Liver (tissue), 10 donors: ENCODE measurements at places on chromosomes 1 and 21. TPM values are rescaled to one million over a fixed set of nuclear protein-coding genes. Genes with fewer than 3 reads are reported as not detected.
A peak's percentile ranks its signal among the peaks of the same experiment; 100 is the strongest.

GRCh38 chr1:61743716-61744580 lies 1.7 kb downstream of the PATJ start:
- peak overlapping the region; percentile 89 for H3K27ac ChIP-seq
- DNase-seq: no peak
- no peaks in the 10 kb centered on the region for H3K27me3 ChIP-seq
- peaks cover 12% of the 10 kb centered on the region for H3K4me1 ChIP-seq
- H3K4me3 ChIP-seq: no peak overlapping the region

GRCh38 chr21:26070121-26070520 lies 100.4 kb downstream of the APP start:
- no peaks in the 10 kb centered on the region for H3K36me3 ChIP-seq
- H3K27ac ChIP-seq: peak overlapping the region; percentile 26
- no peak overlapping the region for H3K4me3 ChIP-seq
- peaks cover 27% of the 10 kb centered on the region for H3K4me1 ChIP-seq
- DNase-seq: no peak

- no peaks in the 10 kb centered on the region for H3K4me1 ChIP-seq
- H3K36me3 ChIP-seq: no peaks in the 10 kb centered on the region
- no peak overlapping the region for H3K27ac ChIP-seq
These were observed 91.6 kb downstream of the RGL1 start for GRCh38 chr1:183896466-183897048.

Gene CYP4B1
- total RNA-seq: 0.59 TPM

DNA sequence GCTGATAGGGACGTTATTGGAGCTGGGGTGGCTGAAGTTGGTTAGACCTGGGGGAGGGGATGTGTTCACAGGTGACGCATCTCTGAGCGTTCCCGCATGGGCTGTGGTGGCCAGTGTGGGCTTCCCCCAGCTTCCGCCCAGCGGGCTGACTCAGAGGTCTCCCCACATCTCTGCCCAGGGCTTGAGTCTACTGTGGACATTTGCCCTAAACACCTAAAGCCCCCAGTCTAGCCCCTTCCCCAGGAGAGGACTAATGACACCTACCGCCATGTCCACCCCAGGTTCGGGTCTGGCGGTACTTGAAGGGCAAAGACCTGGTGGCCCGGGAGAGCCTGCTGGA lies 2.0 kb downstream of the AGRN start:
- DNase-seq: no peak
- no peaks in the 10 kb centered on the region for H3K27me3 ChIP-seq
- H3K4me1 ChIP-seq: peaks cover 9% of the 10 kb centered on the region
- H3K4me3 ChIP-seq: no peak overlapping the region

DNA sequence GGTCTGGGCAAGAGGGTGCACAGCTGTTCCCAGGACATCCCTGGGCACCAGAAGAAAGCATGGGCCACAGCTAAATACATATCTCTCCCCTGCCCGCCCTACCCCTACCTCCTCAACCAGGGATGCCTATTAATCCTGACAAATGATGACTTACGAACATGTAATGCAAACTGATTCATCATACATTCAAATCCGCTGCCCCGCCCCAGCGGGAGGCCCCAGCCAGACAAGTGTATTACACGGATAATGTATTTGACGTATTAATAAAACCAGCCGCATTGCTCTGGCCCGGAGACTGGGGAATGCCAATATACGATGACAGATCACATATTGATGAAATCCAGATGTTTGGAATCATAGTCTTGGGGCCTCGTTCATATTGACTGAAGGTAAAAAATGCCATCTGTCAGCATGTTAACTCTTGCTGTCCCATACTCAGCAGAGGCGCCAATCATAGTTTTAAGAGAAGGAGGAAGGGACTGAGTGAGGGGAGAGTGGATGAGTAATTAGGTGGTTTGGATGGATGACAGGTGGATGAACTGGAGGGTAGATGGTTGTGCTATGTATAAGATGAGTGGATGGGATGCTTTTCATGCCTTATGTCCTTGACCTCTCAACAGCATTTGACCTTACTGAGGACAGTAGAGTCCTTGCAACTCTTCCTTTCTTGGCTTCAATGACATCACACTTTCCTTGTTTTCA lies 68.2 kb downstream of the TMEM53 start:
- H3K36me3 ChIP-seq: no peaks in the 10 kb centered on the region
- H3K4me1 ChIP-seq: no peaks in the 10 kb centered on the region
- H3K4me3 ChIP-seq: no peak overlapping the region

Gene COL11A1
- not detected for total RNA-seq

GRCh38 chr1:168921629-168922028 lies 184.9 kb upstream of the ATP1B1 start:
- no peak overlapping the region for H3K4me3 ChIP-seq
- peak overlapping the region; percentile 32 for H3K27ac ChIP-seq
- peaks cover 3% of the 10 kb centered on the region for H3K4me1 ChIP-seq
- H3K27me3 ChIP-seq: no peaks in the 10 kb centered on the region
- H3K36me3 ChIP-seq: no peaks in the 10 kb centered on the region
- no peak for DNase-seq

Gene TRABD2B
- total RNA-seq: 0.28 TPM

DNA sequence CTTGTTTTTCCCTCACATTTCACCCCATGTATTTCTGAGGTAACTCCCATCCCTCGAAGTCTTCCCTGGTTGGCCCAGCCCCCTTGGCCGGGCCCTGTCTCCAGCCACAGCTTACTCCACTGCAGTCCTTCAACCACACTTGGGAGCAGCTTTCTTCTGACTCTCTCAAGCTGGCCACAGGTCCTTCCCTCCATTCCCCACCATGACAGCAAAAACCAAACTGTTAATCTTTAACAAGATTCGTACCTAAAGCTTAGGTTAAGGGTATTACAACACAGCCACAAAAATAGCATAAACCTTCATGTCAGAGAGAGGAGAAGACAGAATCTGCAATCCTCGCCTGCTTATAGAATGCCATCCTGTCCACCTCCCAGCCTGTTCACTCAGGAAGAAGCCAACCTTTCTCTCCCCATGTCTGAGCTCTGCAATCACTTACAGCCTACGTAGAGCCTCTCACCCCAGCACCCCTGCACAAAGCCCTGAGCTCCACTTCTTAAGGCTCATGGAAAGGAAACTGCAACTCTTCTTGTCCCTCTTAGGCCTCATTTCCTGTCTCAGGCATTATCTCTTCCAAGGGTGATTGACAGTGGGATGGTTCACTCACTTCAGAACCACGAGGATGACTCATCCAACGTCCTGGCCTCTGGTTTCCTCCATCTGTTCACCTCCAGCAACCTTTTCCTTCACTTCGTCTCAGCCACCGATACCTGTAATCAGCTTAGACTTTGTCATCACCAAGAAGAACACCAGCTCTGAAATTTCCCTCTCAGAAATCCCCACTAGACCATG lies 72.8 kb downstream of the CD2 start:
- no peak overlapping the region for H3K27ac ChIP-seq
- H3K36me3 ChIP-seq: no peaks in the 10 kb centered on the region
- H3K27me3 ChIP-seq: no peaks in the 10 kb centered on the region

- peaks cover 23% of the 10 kb centered on the region for H3K4me1 ChIP-seq
- no peak overlapping the region for H3K4me3 ChIP-seq
- no peak overlapping the region for H3K27ac ChIP-seq
- no peak for DNase-seq
These were observed 104.8 kb downstream of the OMA1 start for GRCh38 chr1:58441699-58442098.

- H3K27me3 ChIP-seq: no peaks in the 10 kb centered on the region
- no peaks in the 10 kb centered on the region for H3K36me3 ChIP-seq
- H3K4me3 ChIP-seq: no peak overlapping the region
- H3K4me1 ChIP-seq: peaks cover 38% of the 10 kb centered on the region
- no peak overlapping the region for H3K27ac ChIP-seq
These were observed 6.3 kb downstream of the UBE2G2 start for GRCh38 chr21:44795342-44795741.

Gene BRDT
- total RNA-seq: not detected

Gene CACYBP
- 81.2 TPM for total RNA-seq

GRCh38 chr1:33640114-33640660 lies 167.7 kb downstream of the ZSCAN20 start:
- DNase-seq: no peak
- H3K4me3 ChIP-seq: no peak overlapping the region
- H3K36me3 ChIP-seq: no peaks in the 10 kb centered on the region
- no peaks in the 10 kb centered on the region for H3K27me3 ChIP-seq

GRCh38 chr1:60102267-60103061 lies 28.9 kb upstream of the C1orf87 start:
- H3K4me3 ChIP-seq: no peak overlapping the region
- H3K4me1 ChIP-seq: no peaks in the 10 kb centered on the region
- H3K27ac ChIP-seq: no peak overlapping the region
- no peaks in the 10 kb centered on the region for H3K27me3 ChIP-seq

- H3K27me3 ChIP-seq: no peaks in the 10 kb centered on the region
- DNase-seq: no peak
- no peaks in the 10 kb centered on the region for H3K36me3 ChIP-seq
- no peak overlapping the region for H3K4me3 ChIP-seq
- H3K4me1 ChIP-seq: peaks cover 12% of the 10 kb centered on the region
- no peak overlapping the region for H3K27ac ChIP-seq
These were observed 72.9 kb upstream of the SELENON start for GRCh38 chr1:25727088-25727487.

DNA sequence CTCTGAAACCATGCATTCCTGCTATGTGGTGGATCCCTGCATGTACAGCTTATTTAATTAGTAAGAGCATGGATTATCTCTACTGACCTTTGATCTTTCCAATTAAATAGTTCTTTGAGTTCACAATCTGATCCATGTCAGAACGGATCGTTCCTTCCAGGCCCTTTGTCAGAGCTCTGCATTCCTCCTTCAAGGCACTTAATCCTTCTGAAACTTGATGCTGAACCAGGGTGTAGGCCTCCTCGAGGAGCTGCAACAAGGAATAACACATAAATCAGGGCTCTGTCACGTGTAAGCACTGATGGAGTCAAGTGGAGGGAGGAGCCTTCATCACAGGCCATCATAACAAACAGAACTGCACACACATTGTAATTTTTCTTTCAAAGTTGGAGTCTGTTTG lies 68.4 kb upstream of the EDEM3 start:
- no peak overlapping the region for H3K4me3 ChIP-seq
- no peaks in the 10 kb centered on the region for H3K27me3 ChIP-seq
- no peaks in the 10 kb centered on the region for H3K36me3 ChIP-seq
- H3K27ac ChIP-seq: no peak overlapping the region
- H3K4me1 ChIP-seq: no peaks in the 10 kb centered on the region

Gene HSD3B2
- total RNA-seq: not detected

- H3K4me1 ChIP-seq: no peaks in the 10 kb centered on the region
- no peak overlapping the region for H3K4me3 ChIP-seq
- H3K36me3 ChIP-seq: no peaks in the 10 kb centered on the region
- no peaks in the 10 kb centered on the region for H3K27me3 ChIP-seq
- H3K27ac ChIP-seq: no peak overlapping the region
These were observed 8.3 kb downstream of the DISP3 start for GRCh38 chr1:11487196-11487751.

- peaks cover 3% of the 10 kb centered on the region for H3K4me1 ChIP-seq
- no peaks in the 10 kb centered on the region for H3K27me3 ChIP-seq
- H3K4me3 ChIP-seq: no peak overlapping the region
- no peak for DNase-seq
- H3K36me3 ChIP-seq: no peaks in the 10 kb centered on the region
- H3K27ac ChIP-seq: no peak overlapping the region
These were observed 31.3 kb downstream of the NEK7 start for GRCh38 chr1:198187973-198188588.

GRCh38 chr1:189708674-189709073 lies 769.0 kb downstream of the BRINP3 start:
- H3K27me3 ChIP-seq: no peaks in the 10 kb centered on the region
- H3K27ac ChIP-seq: no peak overlapping the region

Gene TEKT2
- total RNA-seq: 0.17 TPM

- H3K4me1 ChIP-seq: peaks cover 7% of the 10 kb centered on the region
- H3K4me3 ChIP-seq: no peak overlapping the region
- H3K27ac ChIP-seq: no peak overlapping the region
- H3K36me3 ChIP-seq: no peaks in the 10 kb centered on the region
- H3K27me3 ChIP-seq: no peaks in the 10 kb centered on the region
These were observed 2.1 kb upstream of the SLC2A1 start for GRCh38 chr1:42960566-42961311.

Gene GALE
- total RNA-seq: 22.9 TPM

DNA sequence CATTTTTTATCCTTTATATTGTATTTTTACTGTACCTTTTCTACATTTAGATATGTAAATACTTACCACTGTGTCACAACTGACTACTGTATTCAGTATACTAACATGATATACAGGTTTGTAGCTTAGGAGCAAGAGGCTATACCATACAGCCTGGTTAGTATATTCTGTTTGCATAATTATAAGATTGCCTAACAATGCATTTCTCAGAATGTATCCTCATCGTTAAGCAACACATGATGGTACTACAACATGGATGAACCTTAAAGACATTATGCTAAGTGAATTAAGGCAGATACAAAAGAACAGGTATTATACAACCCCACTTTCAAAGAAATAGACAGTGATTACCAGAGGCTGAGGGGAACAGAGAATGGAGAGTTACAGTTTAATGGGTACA lies 62.7 kb downstream of the RUSC1 start:
- no peak for DNase-seq
- no peak overlapping the region for H3K27ac ChIP-seq
- no peaks in the 10 kb centered on the region for H3K27me3 ChIP-seq
- H3K4me1 ChIP-seq: no peaks in the 10 kb centered on the region
- peaks cover 18% of the 10 kb centered on the region for H3K36me3 ChIP-seq

Gene OR2G6
- not detected for total RNA-seq

GRCh38 chr1:176694713-176695112 lies 231.7 kb downstream of the PAPPA2 start:
- DNase-seq: no peak
- no peaks in the 10 kb centered on the region for H3K27me3 ChIP-seq
- no peaks in the 10 kb centered on the region for H3K36me3 ChIP-seq
- H3K27ac ChIP-seq: no peak overlapping the region

GRCh38 chr1:26794391-26794790 lies 6.6 kb downstream of the PIGV start:
- DNase-seq: no peak
- no peak overlapping the region for H3K4me3 ChIP-seq
- no peaks in the 10 kb centered on the region for H3K27me3 ChIP-seq
- H3K27ac ChIP-seq: peak overlapping the region; percentile 34
- peaks cover 8% of the 10 kb centered on the region for H3K36me3 ChIP-seq
- peaks cover 50% of the 10 kb centered on the region for H3K4me1 ChIP-seq

Gene FCGR3B
- total RNA-seq: 6.0 TPM

Gene GBP1
- 23.5 TPM for total RNA-seq

DNA sequence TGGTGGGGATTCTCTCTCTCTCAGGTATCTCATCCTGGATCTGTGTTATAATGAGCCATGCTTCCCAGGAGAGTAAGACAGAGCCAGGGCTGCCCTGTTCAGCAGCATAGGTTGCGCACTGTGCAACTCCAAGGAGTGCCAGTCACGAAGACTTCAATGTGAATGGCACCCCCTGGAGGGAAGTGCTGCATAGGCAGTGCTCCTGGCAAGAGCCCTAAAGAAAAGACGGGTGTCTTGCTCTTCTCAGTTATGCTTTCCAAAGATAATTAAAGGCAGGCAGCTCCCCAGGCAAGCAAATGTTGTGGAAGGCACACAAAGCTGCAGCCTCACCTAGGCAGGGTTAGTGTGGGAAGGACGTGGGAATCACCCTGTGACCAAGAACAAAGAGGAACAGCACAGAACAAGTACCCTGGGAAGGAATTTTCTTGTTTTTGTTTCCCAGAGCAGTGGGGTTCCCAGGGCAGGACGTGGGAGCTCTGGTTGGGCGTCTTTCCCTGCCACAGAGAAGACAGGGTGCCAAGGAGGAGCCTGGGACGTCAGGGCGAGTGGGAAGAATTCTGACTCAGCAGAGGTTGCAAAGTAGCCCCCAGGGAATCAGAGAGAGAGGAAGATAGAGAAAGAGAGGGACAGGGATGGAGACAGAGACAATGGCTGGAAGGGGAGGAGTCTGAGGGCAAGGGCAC lies 120.9 kb downstream of the KCNN3 start:
- H3K4me3 ChIP-seq: no peak overlapping the region
- peaks cover 4% of the 10 kb centered on the region for H3K27me3 ChIP-seq
- no peaks in the 10 kb centered on the region for H3K36me3 ChIP-seq
- no peaks in the 10 kb centered on the region for H3K4me1 ChIP-seq
- no peak overlapping the region for H3K27ac ChIP-seq
- no peak for DNase-seq
